Esophagus mucosa (tissue), 1 donor: ENCODE measurements at places on chromosomes 1 and 21.

GRCh38 chr1:154178911-154179811 is 12.7 kb downstream of the TPM3 start:
- no peak for ATAC-seq

- ATAC-seq, result peak; percentile 75
Observed at GRCh38 chr1:13960375-13960987, 260.5 kb downstream of the PRDM2 start.

GRCh38 chr1:203199816-203200571 is 13.5 kb upstream of the CHI3L1 start:
- ATAC-seq, result peak; percentile 82

DNA sequence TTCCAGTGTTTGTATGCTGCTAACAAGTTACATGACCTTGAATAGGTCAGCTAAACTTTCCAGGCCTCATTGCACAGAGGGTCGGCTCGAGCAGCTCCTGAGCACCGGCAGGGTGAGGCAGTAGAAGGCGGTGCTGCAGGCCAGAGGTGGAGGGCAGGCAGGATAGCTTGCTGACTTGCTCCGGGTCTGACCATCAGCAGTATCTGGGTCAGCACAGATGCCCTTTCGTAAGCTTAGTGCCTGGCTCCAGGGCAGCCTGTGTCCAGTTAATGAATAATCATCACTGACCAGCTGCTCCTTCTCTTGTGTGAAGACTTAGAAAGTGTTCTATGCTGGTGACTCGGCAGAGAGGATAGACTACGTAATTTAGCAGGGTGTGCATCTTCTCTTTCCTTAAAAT is 6.9 kb downstream of the MAPKAPK2 start:
- ATAC-seq, result no peak

- ATAC-seq, result no peak
Observed at GRCh38 chr1:200856716-200857357, 15.9 kb upstream of the GPR25 start.

DNA sequence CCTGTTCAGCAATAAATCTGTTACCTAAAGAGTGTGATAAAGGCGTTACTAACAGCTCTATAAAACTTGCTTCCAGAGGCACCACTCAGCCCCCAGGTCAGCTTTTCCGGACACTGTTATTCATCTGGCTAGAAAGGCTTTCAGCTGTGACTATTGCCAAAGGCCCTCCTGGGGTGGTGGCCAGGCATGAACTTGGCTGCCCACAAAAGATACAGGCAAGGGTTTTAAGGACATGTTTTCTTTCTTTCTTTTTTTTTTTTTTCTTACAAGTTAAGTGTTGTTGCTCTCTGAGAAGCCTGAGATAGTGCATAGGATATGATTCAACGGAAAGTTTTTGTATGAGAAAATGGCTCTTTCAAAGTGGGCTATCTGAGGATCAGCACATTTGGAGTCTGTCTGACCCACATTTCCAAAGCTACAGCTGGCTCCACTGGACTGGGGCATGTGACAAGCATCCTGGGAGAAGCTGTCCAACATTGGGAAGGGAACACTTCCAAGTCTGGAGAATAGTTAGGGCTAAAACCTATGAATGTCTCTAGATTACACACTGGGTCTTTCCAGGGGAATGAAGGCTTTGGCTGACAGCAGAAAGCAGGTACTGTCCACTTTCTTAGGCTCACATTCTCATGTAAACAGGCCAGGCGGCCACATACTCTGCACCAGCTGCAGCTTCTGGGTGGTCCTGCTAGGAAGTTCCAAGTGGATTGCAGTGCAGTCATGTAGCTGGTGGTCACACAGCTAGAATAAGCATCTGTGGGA is 639.7 kb downstream of the LMO4 start:
- ATAC-seq, result no peak

GRCh38 chr1:19728413-19729145 is 63.9 kb downstream of the HTR6 start:
- ATAC-seq, result no peak

DNA sequence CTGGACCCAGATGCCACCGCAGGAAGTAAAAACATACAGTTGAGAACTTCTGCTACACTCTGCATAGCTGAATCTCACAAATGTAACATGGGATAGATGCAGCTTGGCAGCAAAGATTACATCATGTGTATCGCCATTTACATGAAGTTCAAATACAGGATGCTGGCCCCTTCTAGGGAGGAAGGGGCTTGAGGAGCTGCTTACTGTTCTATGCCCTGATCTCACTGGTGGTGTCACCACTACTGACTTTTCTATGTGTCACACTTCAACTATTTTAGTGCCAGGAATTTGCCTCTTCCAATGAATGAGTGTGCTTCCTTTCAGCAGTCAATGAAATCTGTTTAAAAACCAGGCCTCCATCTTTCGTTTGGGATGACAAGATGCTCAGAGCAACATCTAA is 31.1 kb downstream of the MRAP start:
- no peak for ATAC-seq

DNA sequence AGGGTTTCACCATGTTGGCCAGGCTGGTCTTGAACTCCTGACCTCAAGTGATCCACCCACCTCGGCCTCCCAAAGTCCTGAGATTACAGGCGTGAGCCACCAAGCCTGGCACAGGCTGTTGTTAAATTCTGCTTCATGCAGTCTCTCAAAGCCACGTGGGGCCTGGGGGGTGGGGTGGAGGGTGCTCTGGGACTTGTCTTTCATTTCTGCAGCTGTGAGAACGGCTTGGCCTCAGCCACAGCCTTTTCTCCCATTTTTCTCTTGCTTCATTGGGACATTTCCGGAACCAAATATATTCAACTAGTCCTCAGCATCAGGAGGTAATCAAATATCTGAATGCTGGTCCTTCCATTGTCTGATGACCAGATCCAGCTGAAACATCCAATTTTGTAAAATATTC is 27.6 kb upstream of the KCNE2 start:
- no peak for ATAC-seq
